ENCODE measurements at places on chromosomes 2 and 18.

- no peak for DNase-seq
Observed at GRCh38 chr2:223654384-223654915, 52.3 kb upstream of the SCG2 start.

DNA sequence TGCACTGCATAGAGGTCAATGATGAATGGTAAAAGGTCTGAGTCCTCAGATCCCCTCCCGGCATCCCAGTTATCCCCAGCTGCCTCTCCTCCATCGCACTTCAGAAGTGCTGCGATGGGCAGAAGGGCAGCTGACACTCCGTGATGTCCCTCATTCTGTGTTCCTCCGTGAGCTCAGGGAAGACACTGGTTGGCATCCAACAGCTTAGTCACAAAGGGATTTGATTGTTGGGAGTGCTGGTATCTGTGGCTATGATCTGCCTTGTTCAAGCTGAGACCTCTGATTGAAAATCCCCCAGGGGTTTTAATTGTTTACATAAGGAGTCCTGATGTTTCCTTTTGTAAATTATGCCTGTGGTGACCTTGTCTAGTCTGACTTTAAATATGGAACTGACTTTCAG is 19.0 kb upstream of the SAG start:
- no peak for DNase-seq

GRCh38 chr2:177547122-177547521 is 154.5 kb downstream of the AGPS start:
- DNase-seq: no peak

DNA sequence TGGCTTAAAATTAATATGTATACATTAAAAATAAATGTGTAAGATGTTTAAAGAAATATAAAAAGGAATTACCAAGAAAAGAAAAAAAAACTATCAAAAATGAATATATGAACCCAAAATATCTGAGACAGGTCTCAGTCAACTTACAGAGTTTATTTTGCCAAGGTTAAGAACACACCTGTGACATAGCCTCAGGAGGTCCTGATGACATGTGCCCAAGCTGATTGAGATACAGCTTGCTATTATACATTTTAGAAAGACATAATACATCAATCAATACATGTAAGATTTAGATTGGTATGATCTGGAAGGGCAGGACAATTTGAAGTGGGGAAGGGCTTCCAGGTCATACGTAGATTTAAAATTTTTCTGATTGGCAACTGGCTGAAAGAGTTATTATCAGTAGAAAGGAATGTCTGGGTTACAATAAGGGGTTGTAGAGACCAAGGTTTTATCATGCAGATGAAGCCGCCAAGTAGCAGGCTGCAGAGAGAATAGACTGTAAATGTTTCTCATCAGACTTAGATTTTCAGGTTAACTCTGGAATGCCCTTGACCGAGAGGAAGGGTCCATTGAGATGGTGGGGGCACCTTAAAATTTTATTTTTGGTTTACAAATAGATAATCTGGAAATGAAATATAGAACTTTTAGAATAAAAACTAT is 74.7 kb downstream of the EXOC6B start:
- DNase-seq: no peak

DNA sequence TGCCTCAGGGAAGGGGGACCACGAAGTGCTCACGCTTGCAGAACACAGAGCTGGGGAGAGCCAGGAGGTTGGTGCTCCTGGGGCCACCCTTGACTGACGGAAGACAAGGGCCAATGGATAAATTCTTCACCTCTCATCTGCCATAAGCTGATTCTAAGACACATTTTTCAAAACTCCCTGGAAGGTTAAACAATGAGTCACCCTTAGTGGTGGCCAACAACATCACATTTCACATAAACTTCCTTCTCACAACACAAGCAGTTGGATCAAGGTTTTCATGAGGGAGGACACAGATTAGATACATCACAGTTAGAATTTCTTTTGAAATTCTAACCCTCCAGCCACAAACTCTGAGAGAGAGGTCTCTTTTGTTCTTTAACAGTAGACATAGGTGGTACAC is 713.6 kb upstream of the POU3F3 start:
- no peak for DNase-seq
